ENCODE measurements at places on chromosomes 16 and 17. TPM values are rescaled to one million over a fixed set of nuclear protein-coding genes. Genes with fewer than 3 reads are reported as not detected.
A peak's percentile ranks its signal among the peaks of the same experiment; 100 is the strongest.

DNA sequence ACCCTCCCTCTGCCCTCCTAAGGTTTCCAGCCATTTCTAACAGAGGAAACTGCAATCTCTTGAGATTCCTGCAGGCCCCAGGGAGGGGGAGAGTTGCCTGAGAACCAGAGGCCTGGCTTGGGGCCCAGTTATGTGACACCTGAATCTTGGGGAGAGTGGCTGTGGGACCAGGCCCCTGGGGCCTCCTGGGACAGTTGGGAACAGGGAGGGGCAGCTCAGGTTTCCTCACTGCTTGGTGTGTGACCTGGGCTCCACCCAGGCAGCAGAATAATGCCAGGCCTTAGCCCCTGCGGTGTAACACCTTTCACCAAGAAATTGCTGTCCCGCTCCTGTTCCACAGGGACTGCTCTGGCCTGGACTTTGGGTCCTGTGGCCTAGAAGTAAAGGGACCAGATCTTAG lies 44.3 kb upstream of the CRHR1 start:
- H3K4me3 ChIP-seq: no peak overlapping the region
- H3K36me3 ChIP-seq: no peaks in the 10 kb centered on the region
- H3K4me1 ChIP-seq: no peaks in the 10 kb centered on the region
- peak; percentile 53 for DNase-seq

- H3K36me3 ChIP-seq: no peaks in the 10 kb centered on the region
- no peak overlapping the region for H3K4me3 ChIP-seq
- no peaks in the 10 kb centered on the region for H3K27me3 ChIP-seq
- no peaks in the 10 kb centered on the region for H3K4me1 ChIP-seq
- H3K27ac ChIP-seq: no peak overlapping the region
Measured at GRCh38 chr16:49049191-49049590, 232.4 kb downstream of the CBLN1 start.

- H3K27ac ChIP-seq: no peak overlapping the region
- no peaks in the 10 kb centered on the region for H3K27me3 ChIP-seq
- H3K4me1 ChIP-seq: peaks cover 5% of the 10 kb centered on the region
- DNase-seq: no peak
- no peak overlapping the region for H3K4me3 ChIP-seq
Measured at GRCh38 chr16:4097826-4098240, 18.4 kb downstream of the ADCY9 start.

ZNF768 gene
- 22.8 TPM for total RNA-seq

- DNase-seq: no peak
- H3K4me1 ChIP-seq: no peaks in the 10 kb centered on the region
- H3K27me3 ChIP-seq: no peaks in the 10 kb centered on the region
- H3K27ac ChIP-seq: no peak overlapping the region
- no peak overlapping the region for H3K4me3 ChIP-seq
- H3K36me3 ChIP-seq: no peaks in the 10 kb centered on the region
Measured at GRCh38 chr16:81585785-81586184, 141.2 kb downstream of the CMIP start.

DNA sequence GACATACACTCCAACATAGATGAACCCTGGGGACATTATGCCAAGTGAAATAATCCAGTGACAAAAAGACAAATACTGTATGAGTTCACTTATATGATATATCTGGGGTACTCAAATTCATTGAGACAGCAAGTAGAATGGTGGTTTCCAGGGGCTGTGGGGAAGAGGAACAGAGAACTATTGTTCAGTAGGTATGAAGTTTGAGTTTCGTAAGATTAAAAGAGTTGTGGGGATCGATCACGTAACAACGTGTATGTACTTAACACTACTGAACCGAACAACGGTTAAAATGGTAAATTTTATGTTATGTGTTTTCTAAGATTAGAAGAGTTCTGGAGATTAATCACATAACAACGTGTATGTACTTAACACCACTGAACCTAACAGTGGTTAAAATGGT lies 100.8 kb downstream of the HS3ST3A1 start:
- no peak overlapping the region for H3K27ac ChIP-seq
- H3K4me3 ChIP-seq: no peak overlapping the region
- no peaks in the 10 kb centered on the region for H3K27me3 ChIP-seq
- DNase-seq: no peak
- H3K36me3 ChIP-seq: no peaks in the 10 kb centered on the region
- no peaks in the 10 kb centered on the region for H3K4me1 ChIP-seq

DNA sequence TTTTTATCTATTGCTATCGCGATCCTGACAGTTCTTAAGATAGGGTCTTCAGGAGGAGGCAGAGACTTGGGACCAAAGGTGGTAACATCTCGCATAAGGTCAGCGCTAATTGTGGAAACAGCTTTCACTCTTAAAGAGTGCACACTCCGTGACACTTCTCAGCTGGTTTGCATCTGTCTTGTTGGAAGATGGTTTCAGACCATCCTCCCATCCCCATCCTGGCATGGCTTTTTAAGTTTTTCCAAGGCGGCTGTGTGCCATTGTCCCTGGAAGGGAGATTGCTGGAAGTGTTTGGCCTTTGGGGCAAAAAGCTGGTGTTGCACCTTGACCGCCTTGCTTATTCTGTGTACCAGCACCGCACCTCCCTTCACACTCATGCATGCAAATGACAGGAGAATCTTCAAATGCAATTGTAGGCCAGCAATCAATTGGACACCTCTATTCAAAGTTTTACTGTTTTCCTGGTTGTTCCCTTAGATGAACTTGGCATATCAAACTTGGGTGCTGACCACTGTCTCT lies 1.5 kb downstream of the SOCS7 start:
- no peak overlapping the region for H3K27ac ChIP-seq
- no peaks in the 10 kb centered on the region for H3K36me3 ChIP-seq
- DNase-seq: peak; percentile 9
- peaks cover 3% of the 10 kb centered on the region for H3K4me1 ChIP-seq

DNA sequence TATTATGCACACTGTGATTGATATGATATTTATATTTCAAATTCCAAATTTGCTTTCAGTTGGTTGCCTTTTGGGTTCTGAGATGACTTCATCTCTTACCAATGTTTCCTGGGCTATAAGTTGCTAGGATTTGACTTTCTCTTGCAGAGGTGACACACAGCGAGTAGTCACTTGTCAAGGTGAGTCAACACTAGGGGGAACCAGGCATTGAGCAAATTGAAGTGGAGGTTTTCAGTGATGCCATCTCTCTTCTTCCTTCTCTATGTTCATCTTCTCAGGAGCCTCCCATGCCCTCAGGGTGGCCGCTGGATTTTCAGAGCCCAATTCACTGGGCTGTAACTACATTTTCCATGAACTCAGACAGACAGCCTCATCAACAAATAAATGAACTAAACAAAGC lies 6.0 kb upstream of the CPD start:
- H3K27me3 ChIP-seq: no peaks in the 10 kb centered on the region
- H3K4me3 ChIP-seq: no peak overlapping the region
- DNase-seq: no peak
- no peak overlapping the region for H3K27ac ChIP-seq
- H3K4me1 ChIP-seq: no peaks in the 10 kb centered on the region
- no peaks in the 10 kb centered on the region for H3K36me3 ChIP-seq

GRCh38 chr16:1984347-1985225 lies 593 bp downstream of the GFER start:
- H3K4me1 ChIP-seq: peaks cover 1% of the 10 kb centered on the region
- peak overlapping the region; percentile 78 for H3K4me3 ChIP-seq
- no peak for DNase-seq
- no peaks in the 10 kb centered on the region for H3K27me3 ChIP-seq
- H3K36me3 ChIP-seq: no peaks in the 10 kb centered on the region

CLEC18C gene
- 1.1 TPM for total RNA-seq

TBX6 gene
- 1.4 TPM for total RNA-seq

DNA sequence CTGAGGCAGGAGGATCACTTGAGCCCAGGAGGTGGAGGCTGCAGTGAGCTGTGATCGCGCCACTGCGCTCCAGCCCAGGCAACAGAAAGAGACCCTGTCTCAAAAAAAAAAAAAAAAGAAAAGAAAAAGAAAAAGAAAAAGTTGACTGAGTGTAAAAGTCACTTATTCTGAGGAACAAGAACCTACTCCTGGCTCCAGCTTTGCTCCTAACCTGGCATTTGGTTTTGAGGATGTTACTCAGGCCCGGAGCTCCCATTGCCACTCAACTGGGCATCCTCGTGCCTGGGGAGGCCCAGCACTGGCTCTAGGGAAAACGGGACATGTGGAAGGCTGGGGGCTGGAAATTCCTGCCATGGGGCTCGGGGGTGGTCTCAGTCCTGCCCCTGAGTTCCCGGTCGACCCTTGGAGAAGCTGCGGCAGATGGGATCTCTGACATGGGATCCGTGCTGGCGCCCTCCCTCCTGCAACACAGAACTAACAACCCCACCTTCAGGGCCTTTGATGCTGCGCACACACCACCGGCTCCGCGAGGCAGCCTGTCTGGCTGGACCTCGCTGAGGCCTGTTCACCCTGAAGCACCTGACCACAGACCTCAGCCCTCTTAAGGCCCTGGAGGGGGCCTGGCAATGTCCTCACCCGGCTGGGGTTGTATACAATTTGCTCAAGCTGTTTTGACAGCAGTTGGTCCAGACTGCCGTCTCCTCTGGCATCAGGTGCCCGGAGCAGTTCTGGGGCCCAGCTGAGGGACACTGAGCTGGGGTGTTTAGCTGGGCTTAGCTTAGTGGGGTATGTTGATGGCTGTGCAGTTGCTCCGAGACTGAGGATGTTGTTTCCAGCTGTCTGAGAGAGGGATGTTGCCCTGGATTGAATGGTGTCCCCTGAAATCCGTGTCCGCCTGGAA lies 12.3 kb downstream of the CD7 start:
- H3K27ac ChIP-seq: no peak overlapping the region
- DNase-seq: peak; percentile 38
- H3K4me3 ChIP-seq: no peak overlapping the region
- no peaks in the 10 kb centered on the region for H3K27me3 ChIP-seq
- no peaks in the 10 kb centered on the region for H3K4me1 ChIP-seq
